ENCODE measurements at places on chromosomes 12 and 14.

DNA sequence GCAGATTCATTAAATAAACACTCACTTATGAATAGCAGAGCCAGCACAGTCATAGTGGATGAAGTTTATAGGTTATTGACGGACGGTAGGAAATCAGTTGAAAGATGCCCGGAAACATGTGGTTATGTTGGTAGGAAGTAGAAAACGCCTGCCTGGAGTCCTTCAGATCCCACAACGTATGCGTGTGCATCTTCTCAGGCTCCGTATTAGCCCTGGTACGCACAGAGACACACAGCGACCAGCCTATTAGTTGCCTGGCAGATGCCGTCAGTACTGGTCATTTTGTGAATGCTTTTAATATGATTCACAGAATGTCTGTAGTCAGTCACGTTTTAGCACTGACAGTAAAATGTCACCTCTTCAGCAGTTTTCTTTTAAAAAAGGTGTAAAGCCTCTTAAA is 196.4 kb downstream of the RGS6 start:
- no peak for DNase-seq

GRCh38 chr14:54691525-54692283 is 124.8 kb downstream of the SAMD4A start:
- DNase-seq: peak; percentile 74

- DNase-seq: no peak
Measured at GRCh38 chr12:712172-712863, 40.1 kb upstream of the WNK1 start.

- DNase-seq: no peak
Measured at GRCh38 chr14:104361921-104362681, 217.5 kb upstream of the C14orf180 start.

DNA sequence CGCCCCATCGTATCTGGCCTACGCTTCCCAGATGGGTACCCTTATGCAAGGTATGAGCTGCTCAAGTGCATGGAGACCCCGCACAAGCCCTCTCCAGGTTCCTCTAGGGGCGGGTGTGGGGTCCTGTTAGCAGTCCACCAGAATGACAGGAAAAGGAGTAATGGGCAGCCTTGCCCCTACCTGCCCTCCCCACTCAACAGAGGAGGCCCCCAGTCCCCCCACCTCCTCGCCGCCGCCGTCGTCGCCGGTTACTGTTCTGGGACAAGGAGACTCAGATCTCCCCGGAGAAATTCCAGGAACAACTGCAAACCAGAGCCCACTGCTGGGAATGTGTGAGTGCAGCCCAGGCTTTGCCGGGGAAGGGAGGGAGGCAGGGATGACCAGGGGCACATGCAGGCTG is 6.0 kb downstream of the REC8 start:
- DNase-seq: no peak

GRCh38 chr12:57630891-57631433 is 2.0 kb downstream of the B4GALNT1 start:
- DNase-seq: no peak

- DNase-seq: no peak
Measured at GRCh38 chr14:92317511-92317910, 5.5 kb upstream of the SLC24A4 start.

- DNase-seq: no peak
Measured at GRCh38 chr12:116244001-116244400, 33.5 kb downstream of the MED13L start.

DNA sequence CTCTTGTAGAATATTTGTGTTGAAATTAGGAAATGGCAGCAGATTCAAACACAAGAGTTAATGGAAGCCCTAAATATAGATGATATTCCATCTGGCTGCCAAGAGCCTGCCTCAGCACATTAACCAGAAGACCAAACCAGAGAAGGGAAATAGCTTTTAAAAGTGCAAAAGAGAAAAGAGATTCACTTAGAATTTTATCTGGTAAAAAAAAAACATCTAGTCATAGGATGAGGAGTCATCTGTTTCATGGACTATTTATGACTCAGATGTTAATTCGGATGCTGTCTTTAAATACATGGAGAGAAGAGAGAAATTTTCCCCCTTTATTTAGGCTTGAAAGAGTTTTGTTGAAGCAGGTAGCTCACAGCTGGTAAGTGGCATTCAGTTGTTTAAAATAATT is 201.6 kb upstream of the NUDT4 start:
- DNase-seq: no peak

GRCh38 chr12:45655186-45655585 is 74.3 kb upstream of the ARID2 start:
- DNase-seq: peak; percentile 5

GRCh38 chr14:55482936-55483605 is 42.7 kb upstream of the TBPL2 start:
- DNase-seq: no peak

DNA sequence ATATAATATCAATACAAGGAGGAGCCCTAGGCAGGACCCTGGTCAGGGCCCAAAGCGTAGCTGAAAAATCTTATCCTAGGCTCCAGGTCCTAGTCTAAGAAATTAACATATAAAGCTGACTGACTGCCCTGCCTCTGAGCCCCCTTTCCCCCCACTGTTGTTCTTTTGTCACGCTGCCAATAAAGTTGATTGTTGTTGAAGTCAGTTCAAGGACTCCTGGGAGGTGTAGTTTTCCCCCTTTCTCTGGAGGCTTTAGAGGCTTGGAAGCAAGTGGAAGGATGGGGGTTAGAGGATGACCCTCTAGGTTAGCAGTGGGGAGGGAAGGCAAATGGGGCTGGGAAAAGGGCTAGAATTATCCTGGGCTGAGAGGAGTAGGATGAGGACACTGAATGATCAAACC is 3.2 kb downstream of the PPP1R1A start:
- no peak for DNase-seq

- no peak for DNase-seq
Measured at GRCh38 chr14:77026166-77026929, 2.2 kb downstream of the IRF2BPL start.

DNA sequence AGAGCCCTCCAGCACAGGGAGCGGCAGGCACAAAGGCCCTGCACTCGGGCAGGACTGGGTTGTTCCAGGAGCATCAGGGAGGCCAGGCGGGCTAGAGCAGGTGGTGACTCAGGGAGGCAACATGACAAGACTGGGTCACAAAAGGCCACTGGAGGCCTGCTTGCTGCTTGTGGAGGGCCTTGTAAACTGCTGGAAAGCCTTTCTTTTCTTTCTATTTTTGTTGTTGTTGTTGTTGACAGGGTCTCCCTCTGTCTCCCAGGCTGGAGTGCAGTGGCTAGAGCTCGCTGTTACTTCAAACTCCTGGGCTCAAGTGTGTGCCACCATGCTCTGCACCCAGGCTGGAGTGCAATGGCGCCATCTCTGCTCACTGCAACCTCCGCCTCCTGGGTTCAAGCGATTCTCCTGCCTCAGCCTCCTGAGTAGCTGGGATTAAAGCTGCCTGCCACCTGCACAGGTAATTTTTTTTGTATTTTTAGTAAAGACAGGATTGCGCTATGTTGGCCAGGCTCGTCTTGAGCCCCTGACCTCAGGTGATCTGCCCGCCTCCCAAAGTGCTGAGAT is 11.8 kb upstream of the RCOR1 start:
- DNase-seq: no peak

DNA sequence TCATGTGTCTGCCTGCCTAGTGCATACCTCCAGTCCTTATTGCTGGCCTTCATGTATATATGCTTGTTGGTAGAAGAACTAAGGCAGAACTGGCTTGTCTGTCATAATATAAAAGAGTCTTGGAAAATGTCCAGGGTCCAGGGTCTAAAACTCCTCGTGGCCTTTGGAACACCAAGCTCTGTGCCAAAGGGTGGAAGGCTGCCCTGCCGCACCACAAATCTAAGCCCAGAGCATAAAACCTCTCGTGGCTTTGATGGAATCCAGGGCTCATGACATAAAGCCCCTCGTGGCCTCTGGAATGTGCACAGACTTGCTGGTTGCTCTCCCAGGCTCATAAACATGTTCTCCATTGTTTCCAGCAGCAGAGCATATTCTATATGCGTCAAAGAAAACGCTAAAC is 107.9 kb downstream of the BBS10 start:
- DNase-seq: no peak

- no peak for DNase-seq
Measured at GRCh38 chr14:55957950-55958349, 160.3 kb upstream of the PELI2 start.

- no peak for DNase-seq
Measured at GRCh38 chr12:20475542-20475941, 107.2 kb downstream of the PDE3A start.

DNA sequence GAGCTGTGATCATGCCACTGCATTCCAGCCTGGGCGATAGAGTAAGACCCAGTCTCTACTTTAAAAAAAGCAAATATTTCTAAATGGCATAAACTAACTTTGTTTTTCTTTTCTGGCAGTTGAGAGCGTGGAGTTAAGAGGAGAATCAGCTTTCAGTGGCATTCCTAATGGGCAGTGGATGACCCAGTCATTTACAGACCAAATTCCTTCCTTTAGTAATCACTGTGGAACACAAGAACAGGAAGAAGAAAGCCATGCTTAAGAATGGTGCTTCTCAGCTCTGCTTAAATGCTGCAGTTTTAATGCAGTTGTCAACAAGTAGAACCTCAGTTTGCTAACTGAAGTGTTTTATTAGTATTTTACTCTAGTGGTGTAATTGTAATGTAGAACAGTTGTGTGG is 21.2 kb downstream of the TDG start:
- no peak for DNase-seq
